ENCODE measurements at places on chromosomes 2 and 18.
A peak's percentile ranks its signal among the peaks of the same experiment; 100 is the strongest.

DNA sequence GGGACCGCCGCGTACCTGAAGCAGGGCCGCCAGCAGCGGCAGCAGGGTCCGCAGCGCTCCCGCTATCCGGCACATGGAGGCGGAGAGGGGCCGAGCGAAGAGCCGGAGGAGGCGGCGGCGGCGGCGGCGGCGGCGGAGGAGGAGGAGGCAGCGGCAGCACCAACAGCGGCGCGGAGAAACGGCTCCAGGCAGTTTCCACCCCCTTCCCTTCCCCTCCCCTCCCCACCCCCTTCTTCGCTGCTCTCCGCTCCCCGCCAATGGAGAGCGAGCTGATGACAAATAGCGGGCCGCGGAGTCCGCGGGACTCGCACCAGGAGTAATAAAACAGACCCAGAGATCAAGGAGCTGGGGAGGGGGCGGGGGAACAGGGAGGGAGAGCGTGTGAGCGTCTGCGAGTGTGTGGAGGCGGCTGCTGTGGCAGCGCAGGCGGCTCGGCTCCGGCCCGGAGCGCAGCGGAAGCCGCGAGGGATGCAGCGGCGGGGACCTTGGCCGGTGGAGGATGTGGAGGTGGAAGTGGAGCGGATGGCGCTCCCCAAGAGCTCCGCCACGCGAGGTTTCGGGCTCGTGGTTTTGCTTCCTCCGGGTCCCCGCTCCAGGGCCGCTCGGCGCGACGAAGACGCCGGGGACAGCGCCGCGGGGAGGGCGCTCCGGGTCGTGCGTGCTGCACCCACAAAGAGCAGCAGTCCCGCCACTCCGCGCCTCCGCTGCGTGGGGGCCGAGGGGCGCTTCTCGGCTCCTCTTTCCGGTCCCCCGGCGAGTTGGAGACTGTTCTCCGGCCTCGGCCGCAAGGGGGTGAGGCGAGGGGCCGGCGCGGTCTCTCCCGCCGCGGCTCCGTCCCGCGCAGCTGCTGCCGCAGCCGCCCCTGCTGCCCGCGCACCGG lies at the start of gene CDH2:
Gene CDH2, minus strand, starts transcription at position 183 of the 880 bp plus-strand sequence. Its CDS starts 108 bp downstream, at position 75.
- DNase-seq = peak; percentile 50

GRCh38 chr2:210839450-210839849 lies 283.1 kb downstream of the CPS1 start:
- no peak for DNase-seq

DNA sequence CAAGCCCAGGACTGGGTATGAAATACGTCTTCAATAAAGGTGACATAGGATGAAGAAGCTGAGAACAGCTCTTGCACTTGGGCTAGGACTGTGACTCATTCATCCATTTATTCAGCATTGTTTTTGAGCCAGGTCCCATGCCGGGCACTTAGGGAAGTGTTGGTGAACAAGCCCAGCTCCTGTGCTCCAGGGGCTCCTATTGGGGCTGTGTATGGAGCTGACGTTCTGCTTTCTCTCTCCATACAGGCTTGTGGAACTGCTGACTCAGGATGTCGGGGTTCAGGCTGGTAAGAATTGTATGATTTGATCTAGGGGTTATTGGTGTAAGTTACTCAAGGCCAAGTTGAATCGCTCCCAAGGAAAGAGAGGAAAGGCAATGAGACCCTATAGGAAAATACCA lies 24.0 kb downstream of the MYO7B start:
- DNase-seq = no peak

GRCh38 chr2:233819884-233820773 lies 34.2 kb downstream of the HJURP start:
- DNase-seq = no peak

- DNase-seq = no peak
Observed at GRCh38 chr2:77325395-77325794, 196.8 kb downstream of the LRRTM4 start.

GRCh38 chr2:200862532-200863000 lies 1.9 kb downstream of the CLK1 start:
- no peak for DNase-seq

GRCh38 chr2:115161771-115162493 lies 719.5 kb downstream of the DPP10 start:
- no peak for DNase-seq

- DNase-seq = no peak
Observed at GRCh38 chr18:32867330-32867729, 94.5 kb upstream of the KLHL14 start.

DNA sequence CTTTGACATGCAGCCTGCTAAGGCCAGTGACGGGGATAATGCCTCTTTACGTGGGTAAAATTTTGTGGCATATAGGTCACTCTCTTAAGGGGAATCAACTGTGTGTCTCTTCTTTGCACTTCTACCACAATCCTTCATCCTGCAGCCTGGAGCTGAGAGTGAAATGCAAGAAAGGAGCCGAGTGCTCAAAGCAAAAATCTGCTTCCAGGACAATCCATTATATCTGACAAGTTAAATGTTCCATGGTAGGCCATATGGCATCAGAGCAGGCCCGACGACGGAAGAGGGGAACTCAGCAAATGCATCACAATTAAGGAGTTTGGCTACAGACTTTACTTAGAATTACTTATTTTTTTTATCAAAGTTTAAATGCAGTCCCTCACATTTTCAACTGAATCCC lies 171.2 kb downstream of the TCF4 start:
- no peak for DNase-seq

DNA sequence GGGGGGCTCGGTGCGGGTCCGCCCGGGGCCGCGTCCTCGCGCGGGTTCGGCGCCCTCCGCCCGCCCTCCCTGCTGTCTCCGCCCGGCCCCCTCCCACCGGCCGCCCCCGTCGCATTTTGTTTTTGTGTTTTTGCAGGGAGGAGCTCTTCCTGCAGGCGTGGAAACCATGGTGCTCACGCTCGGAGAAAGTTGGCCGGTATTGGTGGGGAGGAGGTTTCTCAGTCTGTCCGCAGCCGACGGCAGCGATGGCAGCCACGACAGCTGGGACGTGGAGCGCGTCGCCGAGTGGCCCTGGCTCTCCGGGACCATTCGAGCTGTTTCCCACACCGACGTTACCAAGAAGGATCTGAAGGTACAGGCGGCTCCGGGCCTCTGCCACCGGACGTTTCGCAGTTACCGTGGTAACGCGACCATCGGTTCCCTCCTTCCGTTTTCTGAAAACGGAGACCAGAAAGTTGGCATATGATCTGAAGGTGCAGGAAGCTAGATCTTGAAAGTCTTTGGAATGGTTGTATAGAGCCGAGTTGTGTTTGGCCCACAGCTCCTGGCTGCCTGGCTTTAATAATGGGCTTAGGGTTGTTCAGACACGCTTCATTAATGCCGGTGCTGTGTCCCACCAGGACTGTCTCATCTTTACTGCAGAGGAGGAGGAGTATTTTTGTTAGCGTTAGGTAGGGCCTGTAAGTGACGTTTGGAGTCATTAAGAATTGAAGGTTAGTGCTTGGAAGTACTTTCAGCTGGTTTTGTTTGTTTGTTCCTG lies 891 bp downstream of the KDM3A start:
- DNase-seq = no peak

GRCh38 chr2:215726070-215726469 lies 287.3 kb downstream of the MREG start:
- DNase-seq = no peak

DNA sequence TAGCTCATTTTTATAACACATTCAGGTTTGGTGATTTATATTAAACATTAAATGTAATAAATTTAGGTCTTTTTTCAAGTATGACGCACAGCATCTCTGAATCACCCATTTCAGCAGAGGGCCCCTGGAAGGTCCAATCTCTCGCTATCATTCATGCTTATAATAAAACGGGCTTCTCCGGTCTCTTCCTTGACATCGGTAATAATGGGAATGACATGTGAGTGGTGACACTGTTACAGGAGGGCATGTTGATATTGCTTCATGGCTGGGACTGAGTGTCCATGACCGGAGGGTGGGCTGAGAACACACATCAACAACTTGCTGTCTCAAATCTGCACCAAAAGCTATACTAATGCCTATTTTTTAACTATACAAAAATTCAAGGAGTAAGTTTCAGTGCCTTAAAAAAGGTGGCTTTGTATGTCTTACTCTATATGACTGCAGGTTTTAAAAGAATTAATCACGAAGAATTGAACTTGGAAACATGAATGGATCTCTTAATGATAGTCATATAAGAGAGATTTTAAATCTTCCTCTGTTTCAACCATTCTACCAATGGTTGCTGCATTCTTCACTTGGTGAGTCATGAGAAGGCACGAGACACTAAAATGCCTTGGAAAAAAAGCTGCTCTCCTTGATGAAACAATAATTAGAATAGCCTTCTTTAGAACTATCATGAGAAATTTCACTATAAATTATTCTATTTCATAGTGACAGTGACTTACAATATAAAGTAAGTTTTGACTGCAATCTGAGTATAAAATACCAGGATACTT lies 101.9 kb upstream of the NRP2 start:
- no peak for DNase-seq

GRCh38 chr2:6605836-6606505 lies 259.7 kb downstream of the CMPK2 start:
- no peak for DNase-seq

GRCh38 chr2:193627187-193627926 lies 1432.6 kb upstream of the TMEFF2 start:
- DNase-seq = no peak

DNA sequence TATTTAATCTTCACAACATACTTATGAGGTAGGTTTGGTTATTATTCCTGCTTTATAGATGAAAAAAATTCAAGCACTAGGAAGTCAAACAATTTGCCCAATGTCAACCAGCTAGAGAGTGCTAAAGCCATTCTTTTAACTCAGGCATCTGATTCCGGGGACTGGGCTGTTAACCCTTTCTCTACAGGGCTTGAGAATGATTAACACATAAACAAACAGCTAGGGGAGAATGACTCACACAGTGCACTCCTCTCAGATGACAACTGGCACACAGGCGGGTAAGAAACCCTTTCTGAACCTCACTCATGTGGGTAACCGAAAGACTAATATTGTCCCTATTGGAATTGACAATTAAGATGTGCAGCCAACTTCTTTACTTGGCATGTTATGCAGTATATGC lies 86.3 kb upstream of the FSHR start:
- DNase-seq = no peak

DNA sequence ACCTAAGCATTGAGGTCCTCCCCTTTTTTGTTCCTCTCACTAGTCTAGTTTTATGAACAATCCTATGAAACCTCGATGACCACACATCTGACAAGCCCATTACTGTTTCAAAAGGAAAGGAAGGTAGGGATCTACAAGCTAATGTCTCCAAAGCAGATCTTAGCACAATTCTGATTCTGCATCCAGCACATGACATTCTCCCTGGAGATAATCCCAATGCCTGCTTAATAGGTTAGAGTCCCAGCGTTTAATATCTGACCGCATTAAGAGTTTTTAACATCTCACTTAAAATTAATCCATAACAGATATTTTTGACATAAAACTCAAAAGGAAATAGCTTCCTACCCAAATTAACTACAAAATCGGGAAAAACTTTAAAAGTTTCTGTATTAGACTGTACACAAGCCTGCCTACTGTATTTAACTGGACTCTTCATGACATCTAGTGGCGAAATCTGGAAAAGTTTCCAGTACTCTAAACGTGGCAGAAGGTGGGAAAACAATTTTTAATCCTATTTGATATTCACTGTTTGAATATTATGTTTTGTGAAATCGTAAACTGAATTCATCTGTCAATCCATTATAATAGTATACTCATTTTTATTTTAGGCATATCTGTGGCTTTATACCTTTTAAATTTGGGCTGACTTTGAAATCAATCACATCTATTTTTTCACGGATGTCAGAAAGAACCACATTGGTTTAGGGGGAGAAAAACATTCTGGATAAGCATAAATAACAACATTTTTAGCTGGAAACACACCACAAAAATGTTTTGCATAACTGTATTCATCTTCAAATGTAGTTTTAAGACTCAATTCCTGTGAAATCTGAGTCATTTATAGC lies 62.4 kb downstream of the TXNL1 start:
- DNase-seq = no peak

GRCh38 chr2:229851870-229852269 lies 69.9 kb downstream of the TRIP12 start:
- no peak for DNase-seq

GRCh38 chr18:45802814-45803492 lies 22.5 kb upstream of the SIGLEC15 start:
- DNase-seq = no peak

GRCh38 chr18:532632-533031 lies 32.1 kb upstream of the COLEC12 start:
- DNase-seq = no peak

- no peak for DNase-seq
Observed at GRCh38 chr2:74553892-74554819, at the start of the genes DOK1 and LOXL3. DOK1 (plus strand) TSS chr2:74554720; CDS start chr2:74554755, 35 bp downstream. LOXL3 (minus strand) TSS chr2:74553942; CDS start chr2:74552634, 1,308 bp downstream.

- no peak for DNase-seq
Observed at GRCh38 chr2:235842941-235843340, 325.2 kb downstream of the GBX2 start.

DNA sequence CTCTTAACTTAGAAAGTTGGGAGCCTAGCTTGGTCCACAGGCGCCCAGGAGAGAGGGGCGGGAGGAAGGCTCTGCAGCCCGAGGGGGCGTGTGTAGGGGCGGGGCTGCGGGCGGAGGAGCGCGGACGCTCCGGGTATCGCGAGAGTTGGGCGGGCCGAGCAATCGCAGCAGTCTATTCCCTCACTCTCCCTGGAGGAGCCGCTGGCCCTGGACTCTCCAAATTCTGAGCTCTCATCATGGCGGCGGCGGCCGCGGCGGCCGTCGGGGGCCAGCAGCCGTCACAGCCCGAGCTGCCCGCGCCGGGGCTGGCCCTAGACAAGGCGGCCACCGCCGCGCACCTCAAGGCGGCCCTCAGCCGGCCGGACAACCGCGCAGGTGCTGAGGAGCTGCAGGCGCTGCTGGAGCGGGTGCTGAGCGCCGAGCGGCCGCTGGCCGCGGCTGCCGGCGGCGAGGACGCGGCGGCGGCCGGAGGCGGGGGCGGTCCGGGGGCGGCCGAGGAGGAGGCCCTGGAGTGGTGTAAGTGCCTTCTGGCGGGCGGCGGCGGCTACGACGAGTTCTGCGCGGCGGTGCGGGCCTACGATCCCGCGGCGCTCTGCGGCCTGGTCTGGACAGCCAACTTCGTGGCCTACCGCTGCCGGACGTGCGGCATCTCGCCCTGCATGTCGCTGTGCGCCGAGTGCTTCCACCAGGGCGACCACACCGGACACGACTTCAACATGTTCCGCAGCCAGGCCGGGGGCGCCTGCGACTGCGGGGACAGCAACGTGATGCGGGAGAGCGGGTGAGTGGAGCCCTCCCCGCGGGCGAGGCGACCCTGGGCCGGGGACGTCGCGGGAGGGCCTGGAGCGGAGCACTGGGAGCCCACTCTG lies at the start of gene UBR3:
Gene UBR3, plus strand, starts transcription at position 183 of the 869 bp plus-strand sequence. Its CDS starts 54 bp downstream, at position 237.
- DNase-seq = peak; percentile 63

- no peak for DNase-seq
Observed at GRCh38 chr18:28168725-28169124, 8.2 kb downstream of the CDH2 start.

DNA sequence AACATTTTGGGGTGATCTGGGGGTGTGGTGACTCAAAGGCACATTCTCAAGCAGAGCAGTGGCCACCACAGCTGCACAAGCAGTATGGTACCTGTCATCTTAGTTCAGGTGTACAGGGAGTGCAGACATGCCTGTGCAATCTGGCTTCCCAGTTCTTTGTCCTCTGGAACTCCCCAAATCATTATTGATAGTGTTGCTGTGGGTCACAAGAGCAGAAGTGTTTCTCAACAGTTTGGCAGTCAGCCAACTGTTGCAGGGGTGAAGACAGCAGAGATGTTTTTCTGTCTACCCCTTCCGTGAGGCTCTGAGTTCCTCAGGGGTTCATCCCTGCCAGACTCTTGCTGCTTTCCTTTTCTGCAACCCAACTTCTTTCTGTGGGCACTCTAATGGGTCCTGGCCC lies 206.5 kb upstream of the ZSWIM2 start:
- DNase-seq = no peak

Data from NCI-H2081 treated with DMSO at 0.1 percent for 48 hours (cell line).